ENCODE measurements at places on chromosomes 3 and 15. TPM values are rescaled to one million over a fixed set of nuclear protein-coding genes. Genes with fewer than 3 reads are reported as not detected.

- no peak for DNase-seq
- H3K36me3 ChIP-seq: peaks cover 8% of the 10 kb centered on the region
- no peak overlapping the region for H3K27ac ChIP-seq
- H3K27me3 ChIP-seq: no peaks in the 10 kb centered on the region
- H3K4me3 ChIP-seq: no peak overlapping the region
These were observed 71.5 kb downstream of the STAC start for GRCh38 chr3:36451816-36452215.

Gene PSTPIP1
- 2.3 TPM for total RNA-seq

- H3K4me3 ChIP-seq: no peak overlapping the region
- no peak for DNase-seq
- H3K27me3 ChIP-seq: no peaks in the 10 kb centered on the region
- no peak overlapping the region for H3K27ac ChIP-seq
These were observed 103.2 kb upstream of the SLCO2A1 start for GRCh38 chr3:134132961-134133360.

GRCh38 chr15:40506964-40507571 lies 36.3 kb downstream of the CHST14 start:
- peak; percentile 91 for DNase-seq

DNA sequence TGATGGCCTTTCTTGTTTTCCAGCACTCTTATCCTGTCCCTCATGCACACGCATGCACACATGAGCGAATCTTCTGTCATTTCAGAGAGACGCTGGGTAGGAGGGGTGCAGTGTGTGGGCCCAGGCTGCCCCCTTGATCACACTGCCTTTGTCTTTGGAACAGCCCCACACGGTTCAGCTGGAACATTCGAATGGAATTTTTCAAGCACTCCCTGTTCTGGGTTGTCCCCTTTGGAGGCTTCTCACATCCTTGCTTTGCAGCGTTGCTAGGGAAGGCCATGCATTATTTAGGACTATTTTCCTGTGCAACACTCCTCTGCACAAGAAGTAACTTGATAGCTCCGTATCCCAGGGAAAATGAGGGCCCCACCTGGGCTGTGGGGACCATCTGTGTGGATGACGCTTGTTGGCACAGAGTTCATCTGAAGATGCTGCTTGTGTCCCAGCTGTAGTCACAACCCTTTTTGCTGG lies 78.4 kb downstream of the SPSB4 start:
- H3K36me3 ChIP-seq: peaks cover 2% of the 10 kb centered on the region
- peak overlapping the region; percentile 88 for H3K27ac ChIP-seq
- H3K4me3 ChIP-seq: no peak overlapping the region
- DNase-seq: peak; percentile 99
- H3K4me1 ChIP-seq: peaks cover 48% of the 10 kb centered on the region

- H3K4me3 ChIP-seq: peak within 1 kb of the TSS; percentile 66
- peaks cover 4% of the 10 kb centered on the region for H3K4me1 ChIP-seq
- peak; percentile 98 for DNase-seq
- no peaks in the 10 kb centered on the region for H3K27me3 ChIP-seq
These were observed at the start of gene MLF1 for GRCh38 chr3:158570999-158571702. TSS of gene MLF1 (plus strand) at chr3:158571194. CDS start at chr3:158571301, 107 bp downstream.

- no peak for DNase-seq
- no peaks in the 10 kb centered on the region for H3K36me3 ChIP-seq
- H3K4me3 ChIP-seq: no peak overlapping the region
- H3K27me3 ChIP-seq: no peaks in the 10 kb centered on the region
These were observed 60.9 kb downstream of the MORC1 start for GRCh38 chr3:109057056-109057455.

Gene KCNMB2
- total RNA-seq: 11.7 TPM

GRCh38 chr3:20773320-20773984 lies 587.4 kb upstream of the SGO1 start:
- no peak overlapping the region for H3K27ac ChIP-seq
- no peaks in the 10 kb centered on the region for H3K4me1 ChIP-seq
- H3K27me3 ChIP-seq: no peaks in the 10 kb centered on the region
- DNase-seq: no peak
- no peaks in the 10 kb centered on the region for H3K36me3 ChIP-seq

Gene FRMD5
- 0.22 TPM for total RNA-seq

GRCh38 chr3:43288850-43289249 lies 2.5 kb downstream of the SNRK start:
- no peaks in the 10 kb centered on the region for H3K27me3 ChIP-seq
- DNase-seq: no peak
- H3K27ac ChIP-seq: peak overlapping the region; percentile 62
- peaks cover 22% of the 10 kb centered on the region for H3K4me1 ChIP-seq

DNA sequence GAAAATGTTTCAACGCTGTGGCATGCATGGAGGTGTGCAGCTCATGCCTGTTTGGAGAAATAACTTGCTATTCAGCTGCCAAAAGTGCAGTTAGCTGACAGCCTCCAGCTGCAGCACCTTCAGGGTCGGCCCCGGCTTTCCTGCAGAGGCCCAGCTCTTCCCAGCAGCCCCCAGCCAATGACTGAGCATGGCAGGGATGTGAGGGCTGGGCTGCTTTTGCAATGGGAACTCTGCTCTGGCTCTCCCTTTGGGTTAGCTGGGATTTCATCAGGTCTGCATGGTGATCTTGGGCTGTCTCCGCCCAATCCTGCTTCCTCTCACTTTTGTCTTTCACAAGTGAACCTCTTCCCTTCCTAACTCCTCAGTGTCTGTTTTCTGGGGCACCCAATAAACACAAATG lies 396.6 kb downstream of the EPHB1 start:
- no peak overlapping the region for H3K27ac ChIP-seq
- DNase-seq: no peak
- H3K36me3 ChIP-seq: no peaks in the 10 kb centered on the region
- no peak overlapping the region for H3K4me3 ChIP-seq
- no peaks in the 10 kb centered on the region for H3K27me3 ChIP-seq

DNA sequence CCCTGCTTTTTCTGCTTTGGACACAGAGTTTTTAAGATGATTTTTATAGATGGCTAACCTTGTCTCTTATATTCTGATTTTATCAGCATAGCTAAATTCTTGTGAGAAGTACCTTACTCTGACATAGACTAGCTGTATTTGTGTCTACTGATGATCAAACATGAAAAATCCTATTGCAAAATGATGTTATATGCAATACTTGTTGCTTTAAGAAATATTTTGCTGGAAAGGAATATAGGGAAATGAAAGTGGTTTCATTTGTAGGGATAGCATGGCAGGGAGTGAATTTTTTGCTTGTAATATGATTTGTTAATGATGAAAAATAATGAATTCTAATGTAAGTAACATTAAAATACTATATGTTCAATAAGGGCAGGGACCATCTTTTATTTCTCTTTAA lies 35.9 kb downstream of the CFAP91 start:
- H3K4me1 ChIP-seq: no peaks in the 10 kb centered on the region
- no peak overlapping the region for H3K27ac ChIP-seq
- H3K27me3 ChIP-seq: no peaks in the 10 kb centered on the region
- H3K4me3 ChIP-seq: no peak overlapping the region

- H3K4me3 ChIP-seq: peak overlapping the region; percentile 55
- DNase-seq: peak; percentile 84
- H3K36me3 ChIP-seq: no peaks in the 10 kb centered on the region
- H3K27me3 ChIP-seq: peaks cover 9% of the 10 kb centered on the region
These were observed 186.7 kb downstream of the NLGN1 start for GRCh38 chr3:173584093-173584837.

DNA sequence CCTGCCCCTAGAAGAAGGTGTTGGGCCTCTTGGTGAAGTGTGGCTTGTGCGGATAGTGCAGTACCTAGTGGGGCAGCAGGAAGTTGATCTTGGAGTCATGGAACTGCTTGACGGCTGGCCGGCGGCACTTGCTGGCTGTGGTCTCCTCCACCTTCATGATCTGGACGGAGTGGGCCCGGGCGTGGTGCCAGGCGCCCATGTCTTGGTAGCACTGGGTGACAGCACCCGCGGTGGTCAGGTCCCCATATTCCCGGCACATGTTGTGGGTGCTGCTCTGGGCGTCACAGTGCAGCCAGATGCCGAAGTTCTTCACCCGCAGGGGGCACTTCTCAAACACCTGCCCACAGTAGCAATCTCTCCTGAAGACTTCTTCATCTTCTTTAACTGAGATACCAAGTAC lies 30.7 kb downstream of the EXOG start:
- no peaks in the 10 kb centered on the region for H3K27me3 ChIP-seq
- peaks cover 47% of the 10 kb centered on the region for H3K36me3 ChIP-seq
- H3K4me3 ChIP-seq: no peak overlapping the region
- H3K27ac ChIP-seq: no peak overlapping the region
- DNase-seq: no peak
- H3K4me1 ChIP-seq: no peaks in the 10 kb centered on the region

GRCh38 chr3:173078525-173078924 lies 62.5 kb downstream of the SPATA16 start:
- no peak overlapping the region for H3K4me3 ChIP-seq
- H3K27ac ChIP-seq: peak overlapping the region; percentile 59
- no peaks in the 10 kb centered on the region for H3K27me3 ChIP-seq

- H3K27ac ChIP-seq: no peak overlapping the region
- no peaks in the 10 kb centered on the region for H3K4me1 ChIP-seq
- H3K27me3 ChIP-seq: no peaks in the 10 kb centered on the region
- H3K4me3 ChIP-seq: no peak overlapping the region
- no peaks in the 10 kb centered on the region for H3K36me3 ChIP-seq
These were observed 65.0 kb downstream of the CLDN11 start for GRCh38 chr3:170483485-170484262.

DNA sequence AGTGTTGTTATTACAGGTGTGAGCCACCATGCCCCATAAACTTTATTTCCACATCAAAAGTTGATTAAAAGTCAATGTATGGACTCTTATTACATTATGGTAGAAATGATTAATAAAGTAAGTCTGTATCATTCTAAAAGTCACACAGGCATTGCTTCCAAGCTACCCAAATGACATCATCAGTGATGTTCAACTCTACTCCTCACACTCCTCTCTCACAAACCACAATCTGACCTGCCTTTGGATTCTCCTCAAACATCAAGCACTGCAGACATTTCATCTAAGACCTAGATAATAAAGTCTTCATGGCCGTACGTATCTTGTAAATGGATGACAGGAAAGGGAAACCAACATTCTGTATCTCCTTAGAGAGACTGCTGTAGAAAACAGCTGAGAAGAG lies 68.0 kb downstream of the SMARCC1 start:
- H3K4me3 ChIP-seq: no peak overlapping the region
- H3K36me3 ChIP-seq: peaks cover 32% of the 10 kb centered on the region

GRCh38 chr3:148737104-148737530 lies 39.4 kb downstream of the AGTR1 start:
- H3K27ac ChIP-seq: no peak overlapping the region
- H3K4me1 ChIP-seq: no peaks in the 10 kb centered on the region
- no peaks in the 10 kb centered on the region for H3K36me3 ChIP-seq
- no peak for DNase-seq
- no peak overlapping the region for H3K4me3 ChIP-seq

DNA sequence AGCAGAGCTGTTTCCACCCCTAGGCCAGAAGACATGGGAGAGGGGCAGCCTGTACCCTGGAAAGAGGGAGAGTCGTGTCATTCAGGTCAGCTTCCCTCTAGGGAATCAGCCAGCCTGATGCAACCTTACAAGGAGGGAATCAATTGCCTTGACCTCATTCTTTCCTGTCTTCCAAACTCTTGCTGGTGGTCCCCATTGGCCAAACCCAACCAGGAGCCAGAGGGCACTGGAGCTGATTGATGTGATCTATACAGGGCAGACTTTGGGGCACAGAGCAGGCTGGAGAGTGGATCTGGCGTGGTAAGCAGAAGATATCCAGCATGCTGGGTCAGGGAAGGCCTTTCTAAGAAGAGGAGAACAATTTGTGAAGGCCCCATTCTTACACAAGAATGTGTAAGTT lies 19.1 kb upstream of the MAGEF1 start:
- no peak overlapping the region for H3K4me3 ChIP-seq
- peaks cover 15% of the 10 kb centered on the region for H3K4me1 ChIP-seq
- no peak overlapping the region for H3K27ac ChIP-seq
- H3K36me3 ChIP-seq: no peaks in the 10 kb centered on the region
- no peaks in the 10 kb centered on the region for H3K27me3 ChIP-seq
- no peak for DNase-seq

- peak; percentile 60 for DNase-seq
- no peak overlapping the region for H3K4me3 ChIP-seq
- no peaks in the 10 kb centered on the region for H3K27me3 ChIP-seq
- H3K4me1 ChIP-seq: peaks cover 9% of the 10 kb centered on the region
- H3K27ac ChIP-seq: no peak overlapping the region
- peaks cover 5% of the 10 kb centered on the region for H3K36me3 ChIP-seq
These were observed 37.9 kb downstream of the ETV5 start for GRCh38 chr3:186070996-186071395.

DNA sequence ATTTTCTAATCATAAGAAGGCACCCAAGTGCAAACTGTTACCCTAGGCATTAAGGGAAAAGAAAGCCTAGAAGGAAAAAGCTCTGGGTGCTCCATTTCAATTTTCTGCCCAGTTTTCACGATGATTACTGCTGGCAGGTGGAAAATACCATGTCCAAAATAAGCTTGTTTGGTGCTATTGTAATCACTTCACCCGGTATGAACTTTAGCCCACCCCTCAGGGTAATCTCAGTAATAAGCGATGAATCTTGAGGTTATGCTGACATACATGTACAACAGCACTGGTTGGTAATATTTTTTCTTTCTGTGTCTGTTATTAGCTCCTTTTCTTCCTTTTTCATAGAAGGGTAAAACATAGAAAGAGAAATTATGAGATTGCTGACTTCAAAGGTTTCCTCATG lies 88.6 kb upstream of the MEX3B start:
- DNase-seq: no peak
- no peaks in the 10 kb centered on the region for H3K4me1 ChIP-seq
- H3K4me3 ChIP-seq: no peak overlapping the region
- no peak overlapping the region for H3K27ac ChIP-seq
- peaks cover 12% of the 10 kb centered on the region for H3K36me3 ChIP-seq
- H3K27me3 ChIP-seq: no peaks in the 10 kb centered on the region

GRCh38 chr15:83018436-83018835 lies 7.0 kb upstream of the C15orf40 start:
- no peaks in the 10 kb centered on the region for H3K4me1 ChIP-seq
- H3K27me3 ChIP-seq: no peaks in the 10 kb centered on the region
- no peak overlapping the region for H3K4me3 ChIP-seq
- no peak overlapping the region for H3K27ac ChIP-seq

DNA sequence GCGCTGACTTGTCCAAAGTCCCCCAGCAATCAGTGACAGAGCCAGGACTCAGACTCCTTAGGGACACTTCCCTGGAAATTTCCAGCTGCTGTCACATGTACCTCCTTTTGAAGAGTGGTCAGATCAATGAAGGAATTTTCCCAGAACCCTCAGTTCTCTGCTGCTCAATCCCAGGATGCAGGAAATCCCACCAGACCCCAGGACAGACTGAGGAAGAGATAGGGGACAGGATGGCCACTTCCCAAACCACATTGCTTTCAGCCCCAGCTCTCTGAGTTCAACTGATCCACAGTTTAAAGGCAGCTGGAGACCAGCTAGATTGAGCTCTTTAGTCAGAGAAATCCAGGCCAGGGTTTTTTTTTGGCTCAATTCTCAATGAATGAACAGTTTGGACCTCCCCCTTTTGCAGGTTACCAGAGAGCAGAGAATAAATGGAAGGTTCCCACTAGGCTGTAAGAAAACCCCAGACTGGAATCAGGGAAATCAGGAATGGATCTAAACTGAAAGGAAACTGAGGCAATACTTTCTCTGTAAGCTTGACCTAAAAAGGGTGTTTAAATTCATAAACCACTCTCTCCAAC lies 1.5 kb downstream of the CYP1A1 start:
- H3K4me1 ChIP-seq: peaks cover 15% of the 10 kb centered on the region
- no peak overlapping the region for H3K27ac ChIP-seq
- H3K4me3 ChIP-seq: no peak overlapping the region
- peak; percentile 84 for DNase-seq
- H3K27me3 ChIP-seq: peaks cover 43% of the 10 kb centered on the region

Gene CLDN16
- total RNA-seq: not detected

Data from muscle of leg (tissue), 16 donors.